Activated T-cell treated with anti-CD3 and anti-CD28 coated beads, Interleukin-2, amount 50 U/mL, for 48 hours (primary cell): ENCODE measurements at places on chromosomes 12 and 14.
A peak's percentile ranks its signal among the peaks of the same experiment; 100 is the strongest.

DNA sequence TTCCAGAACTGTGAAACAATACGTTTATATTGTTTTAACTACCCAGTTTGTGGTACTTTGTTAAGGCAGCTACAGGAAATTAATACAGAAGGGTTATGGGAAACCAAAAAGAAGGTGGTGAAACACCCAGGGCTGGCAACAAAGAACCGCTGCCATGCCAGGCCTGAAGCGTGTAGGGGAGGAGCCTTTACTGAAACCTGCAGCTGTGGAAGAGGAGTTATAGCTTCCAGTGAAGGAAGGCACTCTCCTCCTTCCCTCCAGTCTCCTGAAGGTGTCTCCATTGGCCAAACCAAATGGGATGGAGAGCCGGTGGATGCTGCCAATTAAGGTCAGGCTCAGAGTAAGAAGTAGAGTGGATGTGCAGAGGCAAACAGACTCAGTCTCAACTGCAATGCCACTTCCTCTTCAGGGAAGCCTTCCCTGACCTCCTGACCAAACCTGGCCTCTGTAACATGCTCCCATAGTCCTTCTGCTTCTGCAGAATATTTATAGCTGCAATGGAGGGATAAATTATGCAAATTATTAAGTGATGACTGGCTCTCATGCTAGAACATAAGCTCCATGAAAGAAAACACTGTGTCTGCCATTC, 168.3 kb downstream of the DAD1 start:
- DNase-seq = no peak

GRCh38 chr12:57452181-57452936, 2.7 kb upstream of the INHBE start:
- peak; percentile 53 for DNase-seq

DNA sequence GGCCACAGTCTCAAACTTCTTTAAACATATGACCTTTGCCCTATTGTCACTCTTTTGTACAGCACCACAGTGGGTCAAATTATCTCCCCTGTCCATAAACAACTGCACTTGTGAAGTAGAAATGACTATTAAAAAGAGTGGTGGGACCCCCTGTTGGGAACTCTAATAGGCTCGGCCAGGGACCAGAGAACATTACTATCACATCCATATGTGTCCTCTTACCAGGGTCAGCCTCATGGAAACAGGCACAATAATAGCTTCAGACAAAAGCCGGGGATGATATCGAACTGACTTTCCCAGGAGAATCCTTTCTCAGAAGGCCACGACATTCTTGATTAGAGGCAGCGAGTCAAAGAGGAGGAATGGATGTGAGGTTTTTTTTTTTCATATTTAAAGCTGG, 96.6 kb downstream of the NKX2-1 start:
- no peak for DNase-seq

- no peak for DNase-seq
Observed at GRCh38 chr12:95590775-95591174, 39.5 kb upstream of the USP44 start.

DNA sequence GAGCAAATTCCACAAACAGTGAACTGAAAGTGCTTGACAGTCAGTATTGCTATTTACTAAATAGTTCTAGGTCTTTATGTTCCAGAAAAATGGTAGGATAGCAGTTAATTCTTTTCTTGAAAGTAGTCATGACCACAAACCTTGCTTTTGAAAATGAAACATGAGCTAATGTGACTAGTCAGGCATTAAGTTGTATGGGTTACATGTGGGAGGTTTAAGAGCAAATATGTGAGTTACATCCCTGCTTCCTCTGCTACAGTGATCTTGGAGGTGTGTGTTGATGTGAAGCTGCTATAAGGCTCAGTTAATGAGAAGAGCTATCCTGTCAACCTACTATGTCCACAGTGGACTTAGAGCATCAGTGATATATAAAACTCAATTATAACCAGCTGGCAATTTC, 741.6 kb downstream of the FSCB start:
- no peak for DNase-seq

GRCh38 chr12:70955415-70955814, 34.9 kb upstream of the PTPRR start:
- no peak for DNase-seq

GRCh38 chr14:78152201-78153063, 17.7 kb upstream of the NRXN3 start:
- DNase-seq = no peak

GRCh38 chr12:95699579-95699978, 91.0 kb downstream of the NTN4 start:
- no peak for DNase-seq

DNA sequence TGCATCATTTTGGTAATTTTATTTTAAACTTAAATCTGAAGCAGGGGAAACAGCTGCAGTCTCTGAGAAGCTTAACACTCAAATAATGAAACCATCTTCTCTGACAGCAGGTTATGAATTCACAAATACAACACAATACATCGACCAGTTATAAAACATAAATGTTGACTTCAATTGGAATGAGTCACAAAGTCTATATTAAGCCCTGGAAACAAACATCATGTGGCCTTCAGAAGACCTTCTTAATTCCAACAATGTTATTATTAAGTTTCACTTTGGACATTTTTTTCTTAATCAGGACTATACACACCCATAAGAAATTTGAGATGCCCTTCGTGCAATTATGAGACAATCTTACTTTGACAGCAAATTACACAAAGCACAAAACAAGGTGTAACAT, 68.9 kb downstream of the CEP128 start:
- no peak for DNase-seq

DNA sequence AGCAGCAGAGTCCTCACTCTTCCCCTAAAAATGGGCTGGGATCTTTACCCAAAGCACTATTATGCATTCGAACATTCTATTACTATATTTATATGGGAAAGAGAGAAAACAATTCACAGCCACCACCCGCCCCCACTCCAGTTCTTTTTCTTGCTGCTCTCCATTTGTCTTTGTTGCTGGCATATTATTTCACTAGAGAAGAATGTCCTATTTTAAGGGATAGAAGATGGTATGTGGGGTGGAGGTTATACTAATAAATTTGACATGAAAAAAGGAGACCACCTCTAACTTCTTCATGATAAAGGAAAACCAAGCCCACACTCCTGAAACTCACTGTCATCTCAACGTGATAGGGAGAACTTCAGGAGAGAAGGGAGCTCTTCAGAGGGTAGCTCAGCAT, 28.5 kb upstream of the NTF3 start:
- no peak for DNase-seq

GRCh38 chr12:119448611-119449131, 114.1 kb downstream of the CCDC60 start:
- no peak for DNase-seq

- no peak for DNase-seq
Observed at GRCh38 chr12:55733858-55734257, 5.0 kb upstream of the CD63 start.

GRCh38 chr14:99829450-99829849, 36.2 kb downstream of the EML1 start:
- DNase-seq = no peak

- no peak for DNase-seq
Observed at GRCh38 chr12:94434171-94434570, 25.5 kb downstream of the CEP83 start.

GRCh38 chr12:45613296-45613695, 116.2 kb upstream of the ARID2 start:
- DNase-seq = no peak

DNA sequence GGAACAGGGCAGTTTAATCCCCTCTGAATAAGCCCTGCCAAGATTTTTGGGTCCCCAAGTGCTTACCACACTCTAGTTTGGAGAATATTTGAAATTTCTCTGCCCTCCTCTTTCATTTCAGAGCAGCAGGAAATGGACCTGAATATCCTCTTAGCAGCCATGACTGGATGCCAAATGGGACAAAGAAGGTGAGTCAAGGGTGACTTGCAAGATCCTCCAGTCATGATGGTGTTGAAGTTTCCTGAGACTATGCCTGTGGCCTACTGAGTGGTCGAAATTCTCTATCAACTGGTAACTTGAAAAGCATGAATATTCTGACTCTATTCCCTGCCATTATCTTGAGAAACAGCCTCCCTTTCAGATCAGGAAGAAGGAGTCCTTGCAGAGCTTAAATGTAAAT, 1674.7 kb upstream of the SEL1L start:
- DNase-seq = no peak

GRCh38 chr12:94147991-94148738, at the start of gene PLXNC1:
PLXNC1 (plus strand) TSS chr12:94148577; CDS start chr12:94148972, 395 bp downstream.
- DNase-seq = peak; percentile 80

- DNase-seq = no peak
Observed at GRCh38 chr14:50926851-50927386, 17.4 kb downstream of the PYGL start.

DNA sequence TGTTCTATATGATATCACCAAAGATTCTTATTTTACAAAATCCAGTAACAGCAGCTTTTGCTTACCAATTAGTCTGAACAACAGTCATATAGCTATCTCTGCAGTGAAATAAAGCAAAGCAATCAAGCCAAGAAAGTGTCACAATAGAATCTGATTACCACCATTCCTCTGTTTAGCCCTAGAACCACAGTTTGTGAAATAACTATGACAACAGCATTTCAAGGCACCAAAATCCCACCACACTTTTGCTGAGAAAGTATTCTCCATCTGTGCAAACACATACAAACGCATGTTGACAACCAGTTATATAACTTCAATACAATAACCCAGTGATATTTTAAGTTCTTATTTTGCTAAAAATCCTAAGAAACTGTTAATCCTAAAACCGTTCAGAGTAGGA, 7.4 kb downstream of the PPP1R13B start:
- DNase-seq = no peak

DNA sequence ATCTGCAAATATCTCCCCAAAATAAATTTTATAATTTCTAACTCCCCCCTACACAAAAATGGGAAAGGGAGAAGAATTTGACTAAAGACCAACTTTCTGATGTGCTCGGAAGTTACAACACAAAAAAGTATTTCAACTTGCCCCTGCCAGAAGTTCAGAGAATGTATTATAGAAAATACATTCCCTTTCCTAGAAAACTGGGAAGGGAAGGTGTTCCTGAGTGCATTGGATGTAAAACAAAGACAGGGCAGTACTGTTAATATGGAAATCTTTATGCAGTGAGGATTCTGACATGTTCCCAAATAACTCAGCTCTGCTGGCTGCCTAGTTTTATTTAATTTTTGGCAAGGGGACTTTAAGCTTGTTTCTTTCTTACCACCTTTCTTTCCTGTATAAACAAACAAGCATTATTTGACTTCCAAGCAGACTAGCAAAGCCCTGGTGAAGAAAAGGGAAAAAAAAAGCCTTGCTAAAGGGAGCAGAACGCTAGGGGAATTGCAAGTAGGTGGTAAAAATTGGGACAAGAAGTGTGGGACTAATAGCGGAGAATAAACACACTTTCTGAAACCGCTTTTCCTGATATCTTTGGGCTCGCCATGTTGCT, 124.1 kb downstream of the STXBP6 start:
- DNase-seq = no peak

GRCh38 chr12:65942102-65942501, 117.8 kb downstream of the HMGA2 start:
- no peak for DNase-seq

GRCh38 chr14:52871606-52872005, 79.2 kb downstream of the FERMT2 start:
- no peak for DNase-seq

DNA sequence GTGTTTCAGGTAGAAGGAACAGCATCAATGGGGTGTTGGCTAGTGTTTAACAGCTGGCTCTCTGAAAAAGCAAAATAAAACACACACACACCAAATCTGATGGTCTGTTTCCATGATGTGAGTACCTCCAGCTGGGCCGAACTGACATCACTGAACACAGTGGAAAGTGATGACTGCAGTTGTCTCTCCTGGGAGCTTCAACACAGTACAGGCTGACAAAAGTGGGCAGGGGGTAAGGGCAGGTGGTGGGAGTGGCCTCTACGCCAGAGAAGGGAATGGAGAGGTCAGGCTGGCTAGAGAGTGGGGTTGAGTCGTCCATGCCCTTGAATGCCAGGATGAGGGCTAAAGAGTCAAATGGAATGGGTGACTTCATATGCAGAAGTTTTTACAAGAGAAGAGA, 8.0 kb upstream of the HNF1A start:
- no peak for DNase-seq

GRCh38 chr12:52495389-52495788, 2.3 kb upstream of the KRT6A start:
- DNase-seq = no peak

DNA sequence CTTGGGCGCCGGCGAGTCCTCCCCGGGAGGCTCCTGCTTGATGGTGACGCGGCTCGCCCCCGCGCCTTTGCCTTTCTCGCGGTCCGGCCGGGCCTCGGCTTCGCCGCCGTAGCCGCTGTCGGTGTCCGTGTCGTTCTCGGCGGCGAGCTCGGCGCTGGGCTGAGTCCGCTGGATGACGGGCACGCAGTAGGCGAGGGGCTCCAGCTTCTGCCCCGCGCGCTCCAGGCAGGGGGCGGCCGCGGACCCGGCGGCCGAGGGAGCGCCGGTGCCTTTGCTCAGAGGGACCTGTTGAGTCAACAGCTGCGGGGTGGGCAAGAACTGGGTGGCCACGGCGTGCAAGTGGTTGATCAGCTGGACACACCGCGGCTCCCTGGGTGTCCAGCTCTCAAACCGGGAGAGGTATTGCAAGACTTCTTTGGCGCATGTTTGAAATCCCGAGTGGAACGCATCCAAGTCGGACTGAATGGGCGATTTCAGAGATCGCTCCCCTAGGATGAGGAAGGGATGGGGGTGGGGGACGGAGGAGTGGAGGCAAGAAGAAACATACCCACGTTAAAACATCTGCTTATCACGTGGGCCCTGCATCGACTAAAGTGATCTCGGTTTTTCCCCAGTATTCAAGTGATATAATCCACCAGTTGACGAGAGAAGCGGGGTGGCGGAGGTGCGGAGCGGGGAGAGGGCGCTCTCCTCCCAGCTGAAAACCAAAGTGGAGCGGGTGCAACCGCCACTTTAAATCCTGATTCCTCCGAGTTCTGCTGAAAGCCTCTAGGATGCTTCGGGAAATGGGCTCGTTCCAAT, 2.0 kb downstream of the BHLHE41 start:
- DNase-seq = peak; percentile 56

DNA sequence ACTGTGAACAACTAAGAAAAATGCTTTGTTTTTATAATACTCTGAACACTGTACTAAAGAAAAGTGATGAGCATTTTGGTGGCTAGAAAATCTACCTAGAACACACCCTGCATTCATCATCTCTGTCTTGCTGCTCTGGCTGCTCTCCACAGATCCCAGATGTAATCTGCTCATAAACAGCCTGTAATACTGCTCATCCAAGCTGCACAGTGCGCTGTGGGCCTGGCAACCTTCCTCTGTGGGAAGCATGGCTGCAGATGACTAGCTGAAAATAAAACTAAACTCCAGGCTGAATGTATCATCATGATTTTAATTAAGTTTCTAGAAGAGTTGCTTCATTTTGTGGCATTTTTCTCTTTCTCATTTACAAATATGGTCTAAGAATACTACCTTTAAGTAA, 200.7 kb downstream of the SLC2A13 start:
- DNase-seq = no peak

GRCh38 chr12:14554281-14555007, 13.2 kb downstream of the PLBD1 start:
- DNase-seq = no peak

DNA sequence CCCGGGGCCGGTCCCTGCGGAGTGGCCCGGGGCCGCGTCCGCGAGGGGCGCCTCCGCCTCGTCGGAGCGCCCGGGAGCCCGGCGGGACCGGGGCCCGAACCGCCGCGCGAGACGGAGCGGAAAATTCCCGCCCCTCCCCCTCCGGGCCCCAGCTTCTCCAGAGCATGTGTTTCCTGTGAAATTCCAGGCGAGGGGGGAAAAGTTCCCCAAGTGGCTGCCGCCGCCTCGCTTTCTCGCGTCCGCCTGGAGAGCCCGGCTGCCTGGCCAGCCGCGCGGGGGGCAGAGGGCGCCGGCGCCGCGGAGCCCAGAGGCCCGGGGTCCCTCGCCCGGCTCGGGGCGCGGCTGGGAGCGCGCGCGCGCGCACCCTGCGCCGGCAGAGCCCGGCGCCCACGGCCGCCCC, 904 bp downstream of the CACNA1C start:
- DNase-seq = no peak
